Breast epithelium (tissue), 4 donors: ENCODE measurements at places on chromosomes 3 and 15. TPM values are rescaled to one million over a fixed set of nuclear protein-coding genes. Genes with fewer than 3 reads are reported as not detected.

The BUB1B gene
- total RNA-seq: 0.33 TPM

DNA sequence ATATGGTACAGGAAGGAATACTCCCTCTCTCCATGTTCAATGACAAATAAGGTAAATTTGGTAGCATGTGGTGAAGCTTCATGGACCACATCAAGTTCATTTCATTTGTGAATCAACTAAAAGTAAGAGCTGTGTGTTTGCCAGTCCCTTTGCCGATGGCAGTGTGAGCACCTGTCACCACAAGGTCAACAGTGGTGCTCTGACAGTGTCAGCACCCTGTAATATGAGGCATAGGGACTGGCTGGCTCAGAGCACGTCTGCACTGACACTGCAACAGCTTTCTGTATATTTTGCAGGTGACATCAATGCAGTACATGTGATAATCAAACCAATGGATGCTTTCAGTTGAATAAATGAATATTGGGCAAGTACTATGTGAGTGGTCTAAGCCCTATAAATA lies 852.4 kb downstream of the TUSC7 start:
- no peaks in the 10 kb centered on the region for H3K36me3 ChIP-seq
- DNase-seq: no peak
- no peak overlapping the region for H3K4me3 ChIP-seq
- no peak overlapping the region for H3K27ac ChIP-seq
- no peaks in the 10 kb centered on the region for H3K4me1 ChIP-seq
- no peaks in the 10 kb centered on the region for H3K27me3 ChIP-seq

DNA sequence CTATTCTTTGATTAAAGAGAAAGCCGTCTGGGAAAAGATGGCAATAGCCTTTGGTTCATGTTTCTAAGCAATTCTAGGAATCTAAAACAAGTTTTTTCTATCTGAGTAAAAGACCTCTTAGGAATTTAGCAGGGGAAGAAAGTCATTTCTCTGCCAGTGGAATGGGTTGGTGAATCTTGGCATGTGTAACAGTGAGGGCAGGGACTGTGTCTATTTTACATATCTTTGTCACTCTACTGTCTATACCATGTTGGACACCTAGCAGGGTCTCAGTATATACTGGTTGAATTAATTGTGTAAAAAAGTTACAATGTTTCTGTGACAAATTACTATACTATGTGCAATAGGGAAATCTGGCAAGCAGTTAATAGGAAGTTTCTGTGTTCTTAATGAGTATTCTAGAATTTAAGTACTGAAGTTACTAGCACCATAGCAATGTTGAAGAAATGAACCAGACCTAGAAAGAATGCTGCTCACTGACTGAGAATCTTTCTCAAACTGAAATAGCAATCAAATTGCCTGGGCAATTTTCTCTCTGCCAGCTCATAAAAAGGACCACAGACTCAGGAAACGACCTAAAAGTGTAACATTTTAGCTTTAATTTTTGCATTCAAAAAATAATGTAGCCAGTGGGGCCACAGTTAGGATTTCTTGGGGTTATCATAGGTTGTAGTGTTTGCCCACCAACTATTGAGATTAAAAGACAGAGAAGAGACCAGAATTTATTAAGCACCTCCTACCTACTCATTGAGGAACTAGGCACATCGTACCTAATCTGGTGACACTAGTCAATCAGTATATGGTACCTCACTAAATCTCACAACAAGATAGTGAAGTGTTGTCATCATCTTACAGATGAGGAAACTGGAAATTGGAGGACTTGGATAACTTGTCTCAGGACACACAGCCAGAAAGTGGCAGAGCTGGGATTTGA lies 56.2 kb upstream of the LEKR1 start:
- H3K27ac ChIP-seq: no peak overlapping the region
- no peaks in the 10 kb centered on the region for H3K4me1 ChIP-seq
- no peak for DNase-seq
- no peak overlapping the region for H3K4me3 ChIP-seq
- no peaks in the 10 kb centered on the region for H3K36me3 ChIP-seq

DNA sequence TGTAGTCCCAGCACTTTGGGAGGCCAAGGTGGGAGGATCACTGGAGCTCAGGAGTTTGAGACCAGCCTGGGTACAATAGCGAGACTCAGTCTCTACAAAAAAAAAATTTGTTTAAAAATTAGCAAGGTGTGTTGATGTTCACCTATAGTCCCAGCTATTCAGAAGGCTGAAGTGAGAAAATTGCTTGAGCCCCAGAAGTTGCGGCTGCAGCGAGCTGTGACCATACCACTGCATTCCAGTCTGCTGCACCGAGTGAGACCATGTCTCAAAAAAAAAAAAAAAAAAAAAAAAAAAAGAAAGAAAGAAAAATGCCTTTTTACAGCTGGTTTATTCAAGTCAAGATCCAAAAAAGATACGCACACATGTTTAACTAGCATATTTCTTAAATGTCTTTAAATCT lies 17.0 kb upstream of the MUC20 start:
- no peak overlapping the region for H3K4me3 ChIP-seq
- no peak overlapping the region for H3K27ac ChIP-seq
- H3K4me1 ChIP-seq: no peaks in the 10 kb centered on the region
- no peaks in the 10 kb centered on the region for H3K36me3 ChIP-seq
- H3K27me3 ChIP-seq: no peaks in the 10 kb centered on the region
- no peak for DNase-seq

- DNase-seq: no peak
- H3K27ac ChIP-seq: no peak overlapping the region
- no peak overlapping the region for H3K4me3 ChIP-seq
- H3K27me3 ChIP-seq: no peaks in the 10 kb centered on the region
These were observed 17.1 kb upstream of the HEG1 start for GRCh38 chr3:125072749-125073389.

DNA sequence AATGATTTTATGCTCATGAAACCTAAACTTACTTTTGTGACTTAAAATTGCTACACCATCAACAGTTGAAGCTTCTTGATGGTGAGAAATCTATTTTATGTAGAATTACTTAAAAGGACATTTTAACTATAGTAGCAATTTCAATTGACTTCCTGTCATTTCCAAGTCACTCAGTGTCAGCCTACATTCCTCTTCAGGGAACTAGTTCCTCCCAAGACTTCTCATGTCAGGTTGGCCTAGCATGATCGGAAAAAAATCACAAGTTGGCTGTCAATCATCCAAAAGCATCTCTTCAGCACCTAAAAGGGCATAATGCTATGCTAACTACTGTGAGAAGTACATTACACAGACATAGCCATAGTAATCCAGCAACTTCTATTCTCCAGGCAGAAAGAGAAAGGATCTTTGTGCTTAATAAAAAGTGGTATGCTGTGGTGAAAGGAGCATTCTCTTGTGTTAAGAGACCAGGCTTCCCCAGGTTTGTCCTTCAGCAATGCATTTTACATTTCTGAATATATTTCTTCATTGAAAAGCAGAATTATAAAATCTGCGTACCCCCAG lies 893.7 kb downstream of the AGBL1 start:
- H3K27me3 ChIP-seq: no peaks in the 10 kb centered on the region
- H3K4me3 ChIP-seq: no peak overlapping the region
- H3K4me1 ChIP-seq: no peaks in the 10 kb centered on the region
- H3K27ac ChIP-seq: no peak overlapping the region
- H3K36me3 ChIP-seq: no peaks in the 10 kb centered on the region
- no peak for DNase-seq

DNA sequence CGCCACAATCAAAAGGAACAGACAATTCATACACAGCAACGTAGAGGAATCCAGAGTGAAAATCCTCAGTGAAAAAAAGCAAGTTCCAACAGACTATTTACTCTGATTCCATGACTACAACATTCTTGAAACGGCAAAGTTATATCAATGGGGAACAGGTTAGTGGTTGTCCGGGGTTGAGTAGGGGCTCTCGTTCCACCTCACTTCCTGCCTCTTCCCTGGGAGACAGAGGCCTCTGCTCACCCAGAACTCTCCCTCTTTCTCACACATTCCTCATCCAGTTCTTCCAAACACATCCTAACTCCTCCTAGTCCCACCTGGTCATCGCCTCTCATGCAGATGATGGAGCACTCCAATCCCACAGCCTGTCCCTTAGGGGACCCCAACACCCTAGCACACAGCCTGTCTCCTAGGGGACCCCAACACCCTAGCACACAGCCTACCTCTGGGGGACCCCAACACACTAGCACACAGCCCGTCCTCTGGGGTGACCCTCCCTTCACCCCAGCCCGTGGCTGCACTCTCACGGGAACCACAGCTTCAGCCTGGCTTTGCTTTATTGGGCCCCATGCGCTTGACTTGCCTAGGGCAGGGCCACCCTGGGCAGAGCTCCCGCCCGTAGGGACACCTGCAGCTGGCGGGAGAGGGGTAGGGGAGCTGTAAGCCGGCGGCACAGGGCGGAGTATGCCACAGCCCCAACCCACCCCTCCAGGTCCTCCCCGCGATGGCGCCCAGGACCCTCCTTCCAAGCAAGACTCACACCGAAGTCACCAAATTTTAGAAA lies 5.2 kb downstream of the OCA2 start:
- DNase-seq: no peak
- no peak overlapping the region for H3K27ac ChIP-seq
- H3K4me3 ChIP-seq: peak overlapping the region; percentile 64
- H3K4me1 ChIP-seq: no peaks in the 10 kb centered on the region
- H3K27me3 ChIP-seq: no peaks in the 10 kb centered on the region

DNA sequence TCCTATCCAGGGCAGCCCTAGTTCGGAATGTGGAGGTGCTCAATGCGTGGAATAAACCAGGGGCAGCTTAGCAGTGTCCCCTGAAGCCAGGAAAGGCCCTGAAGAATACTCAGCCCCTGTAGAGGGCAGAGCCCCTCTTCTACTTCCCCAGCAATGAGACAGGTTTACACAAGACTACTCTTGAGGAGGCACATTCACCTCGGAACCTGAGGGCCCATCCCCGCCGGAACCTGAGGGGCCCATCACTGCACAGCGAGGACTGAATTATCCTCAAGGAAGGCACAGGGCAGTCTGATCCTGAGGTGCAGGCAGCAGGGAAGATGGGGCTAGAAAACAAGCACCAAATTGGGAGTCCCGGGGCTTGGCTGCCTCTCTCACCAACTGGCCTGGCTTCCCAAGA lies 22.2 kb downstream of the CCDC13 start:
- H3K27me3 ChIP-seq: no peaks in the 10 kb centered on the region
- H3K36me3 ChIP-seq: no peaks in the 10 kb centered on the region
- no peak for DNase-seq
- no peaks in the 10 kb centered on the region for H3K4me1 ChIP-seq
- no peak overlapping the region for H3K27ac ChIP-seq
- no peak overlapping the region for H3K4me3 ChIP-seq

DNA sequence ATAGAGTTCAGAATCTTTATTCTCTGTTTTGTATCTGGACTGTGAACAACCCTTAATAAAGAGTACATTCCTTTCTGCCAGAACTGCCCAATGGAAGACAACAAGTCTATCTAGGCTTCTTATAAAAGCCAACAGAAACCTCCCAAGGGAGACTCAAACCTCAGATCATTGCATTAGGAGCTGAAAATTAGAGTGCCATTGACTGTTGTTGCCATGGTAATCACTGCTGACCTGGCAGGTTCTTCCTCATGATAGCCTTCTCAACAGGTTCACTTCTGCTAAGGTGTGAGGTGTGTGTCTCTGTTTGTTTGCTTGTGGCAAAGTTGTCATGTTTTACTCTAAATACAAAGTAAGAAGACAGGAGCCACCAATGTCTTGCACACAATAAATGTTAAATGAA lies 79.2 kb downstream of the TMEM108 start:
- no peaks in the 10 kb centered on the region for H3K36me3 ChIP-seq
- H3K27me3 ChIP-seq: no peaks in the 10 kb centered on the region
- H3K4me3 ChIP-seq: no peak overlapping the region
- no peak for DNase-seq

- no peak overlapping the region for H3K4me3 ChIP-seq
- no peaks in the 10 kb centered on the region for H3K36me3 ChIP-seq
- H3K27ac ChIP-seq: no peak overlapping the region
- no peaks in the 10 kb centered on the region for H3K27me3 ChIP-seq
- no peaks in the 10 kb centered on the region for H3K4me1 ChIP-seq
These were observed 479.4 kb downstream of the NTRK3 start for GRCh38 chr15:87777054-87777561.

- no peaks in the 10 kb centered on the region for H3K36me3 ChIP-seq
- no peak overlapping the region for H3K27ac ChIP-seq
These were observed 607.2 kb upstream of the MDFIC2 start for GRCh38 chr3:70919661-70920060.

- no peak for DNase-seq
- no peak overlapping the region for H3K27ac ChIP-seq
- H3K4me3 ChIP-seq: no peak overlapping the region
- H3K4me1 ChIP-seq: no peaks in the 10 kb centered on the region
- no peaks in the 10 kb centered on the region for H3K27me3 ChIP-seq
These were observed 337.2 kb upstream of the DNAJC19 start for GRCh38 chr3:181326637-181327223.

DNA sequence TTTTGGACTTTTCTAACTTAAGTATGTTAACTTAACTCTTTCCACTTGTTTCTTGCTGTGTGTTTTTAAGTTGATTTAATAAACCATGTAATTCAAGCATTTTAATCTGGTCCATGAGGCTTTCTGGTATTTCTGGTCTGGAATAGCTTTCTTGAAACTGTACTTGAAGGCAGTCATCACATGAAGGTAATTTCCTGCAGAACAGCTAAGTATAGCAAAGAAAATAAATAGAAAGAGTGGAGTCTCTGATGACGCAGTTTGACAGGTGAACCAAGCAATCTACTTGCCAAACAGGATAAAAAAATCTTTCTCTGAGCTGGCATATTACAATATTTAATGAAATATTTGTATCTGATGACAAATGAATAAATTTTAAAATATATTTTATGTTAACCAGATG lies 74.9 kb downstream of the BTLA start:
- no peaks in the 10 kb centered on the region for H3K36me3 ChIP-seq
- H3K4me3 ChIP-seq: no peak overlapping the region
- H3K4me1 ChIP-seq: no peaks in the 10 kb centered on the region
- no peak for DNase-seq
- no peaks in the 10 kb centered on the region for H3K27me3 ChIP-seq

- no peaks in the 10 kb centered on the region for H3K36me3 ChIP-seq
- no peaks in the 10 kb centered on the region for H3K27me3 ChIP-seq
- H3K27ac ChIP-seq: peak overlapping the region; percentile 57
- peak overlapping the region; percentile 34 for H3K4me3 ChIP-seq
- peak; percentile 46 for DNase-seq
- H3K4me1 ChIP-seq: no peaks in the 10 kb centered on the region
These were observed 17.3 kb upstream of the HRH1 start for GRCh38 chr3:11136830-11137626.

GRCh38 chr3:134486577-134487041 lies 752 bp downstream of the CEP63 start:
- H3K4me3 ChIP-seq: peak overlapping the region; percentile 94
- no peaks in the 10 kb centered on the region for H3K36me3 ChIP-seq
- DNase-seq: no peak
